ENCODE measurements at places on chromosomes 1 and 21.

DNA sequence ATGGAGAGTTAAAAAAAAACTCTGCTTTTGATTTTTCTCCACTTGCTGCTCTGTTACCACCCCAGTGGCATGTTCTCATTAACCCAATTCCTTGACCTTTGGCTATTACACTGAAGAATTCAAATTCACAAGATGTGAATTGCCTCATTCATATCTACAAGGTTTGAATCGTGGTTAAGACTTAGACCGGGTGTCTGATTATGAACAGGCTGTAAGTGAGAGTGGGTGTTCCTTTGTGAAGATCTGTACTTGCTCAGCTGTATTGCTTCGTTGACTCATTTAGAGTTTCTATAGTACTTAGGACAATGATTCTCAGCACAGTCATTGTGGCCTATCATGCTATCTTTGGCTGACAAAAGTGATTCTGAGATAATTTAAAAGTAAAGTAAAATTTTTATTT is 36.4 kb downstream of the DNM3 start:
- no peak for DNase-seq

DNA sequence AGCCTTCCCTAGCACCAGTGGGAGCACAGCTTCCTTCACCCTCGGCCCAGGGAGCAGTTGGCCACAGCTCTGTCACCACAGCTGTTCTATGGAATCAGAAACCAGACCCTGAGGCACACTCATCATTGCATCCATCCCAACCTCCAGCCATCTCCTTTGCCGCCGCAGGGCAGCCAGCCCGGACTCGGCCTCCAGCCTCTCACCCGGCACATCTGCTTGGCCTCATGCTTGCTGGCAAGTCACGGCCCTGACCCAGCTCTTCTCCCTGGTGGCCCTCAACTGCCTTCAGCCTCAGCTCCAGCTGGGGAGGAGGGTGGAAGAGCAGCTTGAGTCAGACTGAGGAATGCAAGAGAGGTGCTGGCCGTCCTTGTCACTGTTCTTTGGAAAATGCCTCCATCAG is 59.8 kb downstream of the TOR1AIP2 start:
- DNase-seq = no peak

DNA sequence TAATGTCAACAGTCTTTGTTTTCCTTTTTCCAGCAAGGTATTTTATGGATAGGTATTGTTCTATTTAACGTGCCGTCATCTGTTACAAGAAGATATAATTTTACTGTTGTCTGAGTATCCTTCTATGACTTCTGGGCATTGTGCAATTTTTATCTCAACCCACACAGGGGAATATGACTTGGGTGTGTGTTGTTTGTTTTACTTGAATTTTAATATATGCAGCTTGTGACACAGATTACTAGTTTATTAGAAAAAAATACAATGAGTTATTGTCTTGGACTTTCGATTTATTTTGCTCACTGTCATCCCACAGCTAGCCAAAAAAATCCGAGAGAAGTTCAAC is 111.9 kb downstream of the CACHD1 start:
- no peak for DNase-seq

DNA sequence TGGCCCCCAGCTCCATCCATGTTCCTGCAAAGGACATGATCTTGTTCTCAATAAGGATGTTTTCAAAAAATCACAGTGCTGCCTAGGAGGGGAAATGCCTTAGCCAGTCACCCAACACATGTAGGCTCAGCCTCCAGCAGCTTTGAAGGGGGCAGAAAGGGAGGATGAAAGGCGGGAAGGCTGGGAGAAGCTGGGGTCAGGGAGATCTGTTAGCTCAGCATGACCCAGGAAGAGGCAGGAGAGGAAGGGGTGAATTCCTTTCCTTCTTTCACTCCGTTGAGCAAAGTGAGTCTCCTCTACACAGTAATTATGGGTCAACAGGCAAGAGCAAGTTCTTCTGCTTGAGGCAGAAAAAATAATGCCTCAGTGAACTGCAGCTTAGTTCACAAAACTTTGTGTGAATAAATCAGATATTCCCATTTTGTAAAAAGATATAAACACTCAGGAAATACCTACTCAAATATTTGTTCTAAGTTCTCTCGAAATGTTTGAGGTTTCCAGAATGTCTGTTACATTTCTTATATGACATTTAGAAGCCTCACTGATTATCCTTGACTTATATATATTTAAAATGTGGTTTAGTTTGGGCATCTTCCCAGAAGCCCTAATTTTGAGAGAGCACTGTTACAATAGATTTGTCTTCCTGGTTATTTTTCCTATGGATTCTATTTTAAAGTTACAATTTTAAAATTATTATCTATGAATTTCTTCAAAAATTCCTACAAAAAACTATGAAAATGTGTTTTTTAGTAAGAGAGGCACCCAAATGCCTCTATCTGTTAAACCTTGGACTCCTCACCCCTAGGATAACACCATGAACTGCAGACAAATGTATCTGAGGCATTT is 116.8 kb downstream of the KCNJ6 start:
- no peak for DNase-seq

- no peak for DNase-seq
Measured at GRCh38 chr1:202628646-202629215, 81.5 kb downstream of the SYT2 start.

DNA sequence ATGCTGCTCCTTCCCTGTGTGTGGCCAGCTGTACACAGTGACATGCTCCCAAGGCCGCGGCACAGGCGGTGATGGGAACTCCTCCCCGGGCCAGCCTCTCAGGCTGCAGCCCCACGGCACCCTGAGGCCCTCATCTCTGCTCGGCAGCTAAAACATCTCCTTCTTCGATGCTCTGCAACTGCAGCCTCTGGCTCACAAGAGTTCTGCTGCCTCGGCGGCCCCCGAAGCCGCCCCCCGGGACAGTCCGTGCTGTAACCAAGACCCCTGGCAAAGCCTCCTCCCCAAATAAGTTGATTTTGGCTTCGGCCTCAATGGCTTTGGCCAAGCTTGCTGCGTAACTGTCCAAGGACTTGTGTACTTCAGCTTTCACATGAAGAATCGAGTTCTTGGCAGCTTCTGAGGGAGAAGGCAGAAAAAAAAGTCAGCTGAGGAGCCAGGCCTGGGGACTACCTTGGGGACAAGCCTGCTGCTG is 51.3 kb downstream of the GPR161 start:
- DNase-seq = no peak

DNA sequence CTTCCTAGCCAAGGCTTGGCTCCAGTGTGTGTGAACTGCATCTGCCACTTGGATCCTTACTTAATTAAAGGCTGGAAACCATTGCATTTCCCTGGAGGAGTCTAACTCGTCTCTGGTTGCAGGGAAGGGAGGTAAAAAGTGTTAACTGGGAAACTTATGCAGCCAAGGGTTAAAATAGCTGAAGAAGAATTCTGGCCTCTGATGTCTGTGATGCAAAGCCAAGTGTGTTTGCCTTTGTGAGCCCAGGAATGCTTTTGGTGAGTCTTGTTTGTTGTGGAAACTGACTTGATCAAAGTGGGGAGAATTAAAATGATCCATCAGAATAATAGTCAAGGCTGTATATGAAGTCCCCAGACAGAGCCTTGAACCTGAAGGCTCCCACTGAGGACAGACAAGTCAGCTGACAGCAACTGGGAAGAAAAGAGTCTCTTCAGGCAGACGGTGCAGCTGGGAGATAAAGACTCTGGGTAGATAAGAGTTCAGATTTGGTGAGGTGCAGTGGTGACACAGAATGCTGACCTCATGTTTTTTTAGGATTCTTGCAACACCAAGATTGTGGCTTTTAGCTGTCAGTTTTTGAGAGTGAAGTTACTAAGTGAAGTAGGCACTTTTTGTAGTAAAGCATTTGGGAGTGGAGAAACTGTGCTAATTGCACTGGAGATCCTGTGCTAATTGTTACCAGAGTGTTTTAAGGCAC is 59.5 kb upstream of the WLS start:
- DNase-seq = no peak

DNA sequence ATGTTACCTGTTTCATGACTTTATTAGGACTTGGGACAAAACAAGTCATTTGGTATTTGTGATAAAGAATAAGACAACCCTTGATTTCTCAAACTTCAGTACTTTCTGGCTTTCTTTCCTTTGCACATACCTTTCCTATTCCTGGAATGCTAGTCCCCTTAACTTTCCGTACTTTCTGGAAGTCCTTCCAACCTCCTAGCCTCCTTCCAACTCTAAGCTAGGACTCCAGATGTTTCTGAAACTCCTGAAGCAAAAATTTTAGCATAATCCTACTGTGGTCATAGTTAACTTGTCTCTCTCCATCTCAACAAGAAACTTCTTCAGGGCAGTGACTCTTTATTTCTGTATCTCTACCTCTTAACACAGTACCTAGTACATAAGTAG is 19.8 kb upstream of the C1orf105 start:
- DNase-seq = no peak

DNA sequence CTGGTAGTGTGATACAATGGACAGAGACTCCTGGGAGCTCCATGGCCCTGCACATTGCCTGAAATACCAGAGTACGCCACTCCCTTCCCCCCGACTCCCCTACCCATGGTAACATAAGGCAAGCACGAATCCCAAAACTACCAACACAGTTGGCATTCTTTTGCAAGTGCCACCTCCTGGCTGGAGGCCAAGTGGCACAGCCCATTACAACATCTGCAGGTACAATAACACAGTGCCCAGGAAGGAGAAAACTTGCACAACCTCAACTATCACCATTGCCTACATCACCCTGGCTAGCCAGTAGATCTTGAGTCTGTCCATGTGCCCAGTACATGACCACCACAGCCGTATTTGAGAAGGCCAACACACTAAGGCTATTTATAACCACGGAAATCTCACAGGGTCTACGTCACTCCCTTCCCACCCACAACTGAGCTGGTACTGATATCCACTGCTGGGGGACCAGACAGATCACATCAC is 11.7 kb downstream of the ADAMTS1 start:
- no peak for DNase-seq

DNA sequence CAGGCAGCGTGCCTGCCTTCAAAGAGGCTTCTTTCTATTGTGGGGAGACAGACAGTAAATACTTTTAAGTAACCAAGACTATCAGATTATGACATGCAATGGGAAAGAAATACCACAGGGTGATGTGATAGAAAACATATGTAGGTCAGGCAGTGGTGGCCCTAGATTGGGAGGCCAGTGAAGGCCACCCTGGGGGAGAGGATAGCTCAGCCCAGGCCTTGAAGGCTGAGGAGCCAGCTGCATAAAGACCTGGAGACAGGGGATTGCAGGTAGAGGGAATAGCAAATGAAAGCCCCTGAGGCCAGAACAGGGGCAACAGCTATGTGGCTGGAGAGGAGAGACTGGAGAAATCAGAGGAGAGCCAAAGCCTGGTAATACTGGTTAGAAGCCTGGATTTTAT is 4.0 kb downstream of the SOX13 start:
- no peak for DNase-seq

DNA sequence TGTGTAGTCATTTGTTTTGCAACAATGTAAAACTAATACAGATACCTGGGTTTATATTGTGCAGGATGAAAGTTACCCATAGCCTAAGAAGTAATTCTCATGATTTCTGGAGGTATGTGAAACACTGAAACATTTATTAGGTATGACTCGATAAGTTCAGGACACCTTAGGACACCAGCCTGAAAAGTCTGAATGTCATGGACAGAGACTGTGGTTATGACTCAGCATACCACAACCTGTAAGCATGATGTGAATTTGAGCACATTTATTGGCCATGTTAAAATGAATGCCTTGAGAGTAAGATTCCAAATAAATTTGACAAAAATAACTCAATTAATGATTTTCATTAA is 1471.7 kb upstream of the B3GALT2 start:
- no peak for DNase-seq

- no peak for DNase-seq
Measured at GRCh38 chr21:42675403-42675802, 22.0 kb downstream of the PDE9A start.

- DNase-seq = no peak
Measured at GRCh38 chr1:50110151-50110550, 1.4 kb downstream of the ELAVL4 start.

DNA sequence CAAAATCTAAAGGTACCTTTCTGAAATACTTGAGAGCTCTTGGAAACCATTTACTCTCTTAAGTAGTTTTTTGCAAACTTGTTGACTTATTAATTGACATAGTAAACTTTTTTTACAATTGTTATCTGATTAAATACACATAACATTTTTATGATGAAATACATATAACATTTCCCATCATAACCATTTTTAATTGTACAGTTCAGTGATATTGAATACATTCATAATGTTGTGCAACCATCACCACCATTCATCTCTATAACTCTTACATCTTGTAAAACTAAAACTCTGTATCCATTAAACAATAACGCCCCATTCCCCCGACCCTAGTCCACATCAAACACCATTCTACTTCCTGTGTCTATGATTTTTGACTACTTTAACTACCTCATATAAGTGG is 95.7 kb upstream of the ZNF648 start:
- no peak for DNase-seq

DNA sequence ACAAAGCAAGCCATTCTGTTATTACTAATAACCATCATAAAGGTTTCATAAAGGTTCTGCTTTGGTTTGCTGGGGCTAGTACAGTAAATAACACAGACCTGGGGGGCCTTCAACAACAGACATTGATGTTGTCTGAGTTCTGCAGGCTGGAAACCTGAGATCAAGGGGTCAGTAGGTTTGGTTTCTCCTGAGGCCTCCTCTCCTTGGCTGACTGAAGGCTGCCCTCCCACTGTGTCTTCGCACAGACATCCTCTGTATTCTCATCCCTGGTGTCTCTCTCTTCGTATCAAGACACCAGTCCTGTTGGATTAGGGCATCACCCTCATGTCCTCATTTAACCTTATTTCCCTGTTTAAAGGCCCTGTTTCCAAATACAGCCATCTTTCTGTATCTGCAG is 37.3 kb downstream of the HUNK start:
- DNase-seq = no peak

- no peak for DNase-seq
Measured at GRCh38 chr1:67840449-67840848, 7.2 kb upstream of the GNG12 start.

DNA sequence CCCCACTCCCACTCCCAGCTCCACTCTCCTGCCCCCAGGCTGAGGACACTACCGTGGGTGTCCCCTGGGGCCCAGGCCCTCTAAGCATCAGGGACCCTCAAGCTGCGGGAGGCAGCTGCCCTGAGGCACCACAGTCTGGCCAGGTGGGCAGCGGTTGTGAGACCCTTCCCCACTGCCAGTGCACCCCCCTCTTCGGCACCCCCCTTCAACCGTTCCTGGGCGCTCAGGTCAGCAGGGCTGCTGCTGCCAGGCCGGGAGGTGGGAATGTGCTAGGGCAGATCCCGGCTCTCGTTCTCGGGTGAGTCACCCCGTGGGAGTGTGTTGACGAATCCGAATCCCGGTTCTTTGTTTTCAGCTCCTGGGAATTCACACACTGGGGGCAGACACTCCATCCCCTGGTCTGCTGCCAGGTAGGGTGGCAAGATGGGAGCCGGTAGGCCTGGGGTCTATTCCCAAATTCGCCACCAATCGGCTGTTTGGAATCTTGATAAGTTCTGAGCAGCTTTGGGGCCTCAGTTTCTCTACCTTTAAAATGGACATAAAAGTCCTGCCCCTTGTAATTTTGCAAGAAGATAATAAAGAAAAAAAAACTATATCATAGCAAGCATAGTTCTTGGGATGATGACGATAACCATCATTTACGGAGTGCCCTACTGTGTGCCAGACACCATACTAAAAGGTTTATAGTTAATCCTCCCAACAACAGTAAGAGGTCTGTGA is 28.5 kb upstream of the CASZ1 start:
- DNase-seq = no peak

- no peak for DNase-seq
Measured at GRCh38 chr1:71660411-71660810, 579.6 kb upstream of the ZRANB2 start.
